ENCODE measurements at places on chromosomes 6 and 20.

GRCh38 chr6:27545271-27546046 is 72.6 kb upstream of the ZNF184 start:
- no peak for DNase-seq

DNA sequence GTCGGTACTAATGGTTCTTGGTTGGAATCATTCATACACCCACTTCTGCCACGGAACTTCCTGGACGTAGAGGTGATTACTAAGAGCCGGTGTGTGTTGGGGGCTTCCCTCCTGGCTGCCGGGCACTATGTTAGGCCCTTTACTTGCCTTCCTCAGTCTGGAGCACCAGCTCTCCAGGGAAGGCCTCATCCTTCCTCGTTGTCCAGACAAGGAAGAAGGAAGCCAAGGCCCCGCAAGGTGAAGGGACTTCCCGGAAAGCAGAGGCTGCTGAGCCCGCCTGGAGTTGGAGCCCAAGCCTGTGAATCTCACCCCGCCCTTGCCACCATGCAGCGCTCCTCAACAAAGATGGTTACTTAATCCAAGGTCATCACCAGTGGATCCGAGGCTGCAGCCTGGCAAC is 26.2 kb downstream of the AAR2 start:
- DNase-seq: no peak

- DNase-seq: no peak
Measured at GRCh38 chr20:42531508-42531961, 658.2 kb downstream of the PTPRT start.

DNA sequence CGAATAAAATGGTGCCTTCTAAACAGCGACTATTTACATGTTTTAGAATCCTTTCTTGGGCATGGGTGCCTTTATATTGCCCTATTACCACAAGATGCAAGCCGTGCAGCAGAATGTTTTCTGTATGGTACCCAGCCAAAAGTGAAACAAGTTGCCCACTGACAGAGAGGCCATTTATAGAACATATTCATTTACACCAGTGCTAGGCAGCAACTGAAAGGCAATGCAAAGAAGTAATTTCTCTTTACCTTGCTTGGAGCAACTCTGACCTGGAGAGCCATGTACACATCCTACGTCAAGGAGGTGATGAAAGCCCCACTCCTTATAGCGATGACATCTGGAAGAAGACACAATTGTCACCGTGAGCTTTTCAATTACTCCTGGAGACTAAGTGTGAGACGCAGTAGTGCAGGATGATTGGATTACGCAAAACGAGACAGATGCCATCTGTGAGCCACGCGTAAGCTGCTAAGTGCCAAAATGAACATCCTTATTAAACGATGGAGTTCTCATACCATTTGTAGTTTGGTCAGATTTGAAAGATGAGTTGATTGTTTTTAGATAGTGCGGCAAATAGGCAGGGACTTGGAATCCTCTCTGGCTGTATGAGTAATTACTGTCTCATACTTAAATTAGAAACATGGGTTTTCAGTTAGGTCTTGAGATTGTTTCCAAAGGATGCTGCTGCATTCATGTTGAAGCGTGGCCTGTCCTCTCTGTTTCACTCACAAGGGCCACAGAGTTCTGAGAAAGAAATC is at the start of gene TMEM244:
Gene TMEM244 (minus strand): TSS at position 408 of the 758 bp plus-strand sequence. CDS start 127 bp downstream, at position 281.
- DNase-seq: peak; percentile 84

GRCh38 chr6:134508862-134509498 is 191.1 kb upstream of the SGK1 start:
- no peak for DNase-seq

DNA sequence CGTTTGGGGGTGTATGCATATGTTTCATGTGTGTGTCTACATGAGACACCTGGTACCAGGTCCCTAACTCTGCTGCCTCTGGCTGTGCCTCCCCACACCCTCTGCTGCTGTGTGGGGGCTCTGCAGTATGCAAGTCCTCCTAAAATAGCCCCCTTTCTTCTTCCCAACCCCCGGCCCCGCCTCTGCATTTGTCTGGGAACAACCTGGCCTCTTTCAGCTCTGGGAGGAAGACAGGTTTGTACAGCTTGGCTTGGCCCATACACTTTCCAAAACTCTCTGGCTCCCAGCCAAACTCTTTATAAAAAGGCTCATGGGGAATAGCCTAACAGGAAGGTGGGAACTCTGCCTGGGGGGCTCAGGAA is 27.1 kb upstream of the EMILIN3 start:
- DNase-seq: no peak

GRCh38 chr6:161318456-161318855 is 44.6 kb upstream of the AGPAT4 start:
- DNase-seq: no peak

- no peak for DNase-seq
Measured at GRCh38 chr6:141610741-141611140, 522.0 kb upstream of the GJE1 start.

GRCh38 chr20:33025318-33025876 is 6.1 kb upstream of the BPIFB6 start:
- DNase-seq: no peak

- no peak for DNase-seq
Measured at GRCh38 chr6:14642842-14643241, 525.3 kb downstream of the CD83 start.

DNA sequence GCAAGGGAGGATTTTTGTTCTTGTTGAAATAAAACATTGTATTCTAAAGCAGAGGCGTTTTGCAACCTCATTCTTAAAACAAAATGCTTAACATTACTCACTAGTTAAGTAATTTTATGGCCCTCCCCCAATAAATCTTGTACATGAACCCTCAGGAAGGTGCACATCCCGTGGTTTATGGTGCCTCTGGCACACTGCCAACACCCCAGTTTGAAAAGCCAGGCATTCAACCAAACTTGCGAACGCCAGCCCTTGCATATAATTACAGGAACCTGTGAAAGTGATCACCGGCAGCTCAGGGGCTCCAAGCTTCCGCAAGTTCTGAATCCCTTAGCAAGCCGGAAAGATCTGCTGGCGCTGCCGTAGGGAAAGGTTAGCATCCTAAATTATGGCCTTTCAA is 1109.0 kb upstream of the FLRT3 start:
- DNase-seq: no peak

DNA sequence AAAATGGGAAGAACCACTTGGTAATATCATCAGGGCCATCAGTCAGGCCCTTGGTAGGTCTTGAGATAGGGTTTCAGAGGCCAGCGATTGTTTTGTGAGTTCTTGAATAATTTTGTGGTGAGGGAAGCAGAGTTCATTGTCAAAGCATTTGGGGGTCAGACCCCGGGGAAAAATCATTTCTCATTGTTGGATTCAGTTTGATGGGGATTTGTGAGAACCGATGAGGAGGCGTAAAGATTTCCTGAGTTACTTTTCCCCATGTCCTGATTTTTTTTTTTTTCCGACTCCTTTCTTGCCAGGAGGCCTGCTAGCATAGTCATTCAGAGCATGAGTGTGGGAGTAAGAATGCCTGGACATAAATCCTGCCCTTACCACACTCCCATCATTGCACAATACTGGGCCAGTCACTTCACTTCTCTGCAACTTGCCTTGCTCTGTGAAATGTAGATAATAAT is 60.3 kb downstream of the TSHZ2 start:
- DNase-seq: peak; percentile 65

- no peak for DNase-seq
Measured at GRCh38 chr6:138680085-138680484, 93.5 kb upstream of the CCDC28A start.

DNA sequence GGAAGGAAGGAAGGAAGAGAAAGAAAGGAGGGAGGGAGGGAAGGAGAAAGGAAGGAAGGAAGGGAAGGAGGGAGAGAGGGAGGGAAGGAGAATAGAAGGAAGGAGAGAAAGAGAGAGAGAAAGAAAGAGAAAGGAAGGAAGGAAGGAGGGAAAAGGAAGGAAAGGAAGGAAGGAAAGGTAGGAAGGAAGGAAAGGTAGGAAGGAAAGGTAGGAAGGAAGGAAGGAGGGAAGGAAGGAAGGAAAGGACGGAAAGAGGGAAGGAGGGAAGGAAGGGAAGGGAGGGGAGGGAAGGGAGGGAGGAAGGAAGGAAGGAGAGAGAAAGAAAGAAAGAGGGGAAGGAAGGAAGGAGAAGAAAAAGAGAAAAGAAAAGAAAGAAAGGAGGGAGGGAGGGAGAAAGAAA is 47.0 kb upstream of the TFAP2A start:
- no peak for DNase-seq

DNA sequence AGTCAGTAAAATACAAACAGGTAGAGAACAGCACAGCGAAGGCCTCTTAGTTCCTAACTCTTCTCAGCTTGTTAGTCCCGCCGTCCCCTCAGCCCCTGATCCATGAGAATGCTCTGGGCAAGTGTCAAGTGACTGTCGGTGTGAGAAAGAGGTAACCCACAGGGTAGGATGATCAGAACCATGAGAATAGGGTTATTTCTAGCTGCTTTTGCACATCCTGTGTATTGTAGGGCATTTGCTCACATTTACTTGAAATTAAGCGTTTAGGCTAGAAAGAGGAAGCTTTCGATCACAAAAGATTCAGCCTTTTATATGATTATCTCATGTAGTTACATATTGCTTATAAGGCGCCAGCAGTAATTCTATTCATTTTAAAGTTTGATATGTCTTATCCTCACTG is 103.0 kb upstream of the PDE10A start:
- no peak for DNase-seq

GRCh38 chr20:40933758-40934157 is 94.9 kb upstream of the TOP1 start:
- DNase-seq: no peak

- DNase-seq: no peak
Measured at GRCh38 chr6:99348288-99349170, 945 bp downstream of the FAXC start.

DNA sequence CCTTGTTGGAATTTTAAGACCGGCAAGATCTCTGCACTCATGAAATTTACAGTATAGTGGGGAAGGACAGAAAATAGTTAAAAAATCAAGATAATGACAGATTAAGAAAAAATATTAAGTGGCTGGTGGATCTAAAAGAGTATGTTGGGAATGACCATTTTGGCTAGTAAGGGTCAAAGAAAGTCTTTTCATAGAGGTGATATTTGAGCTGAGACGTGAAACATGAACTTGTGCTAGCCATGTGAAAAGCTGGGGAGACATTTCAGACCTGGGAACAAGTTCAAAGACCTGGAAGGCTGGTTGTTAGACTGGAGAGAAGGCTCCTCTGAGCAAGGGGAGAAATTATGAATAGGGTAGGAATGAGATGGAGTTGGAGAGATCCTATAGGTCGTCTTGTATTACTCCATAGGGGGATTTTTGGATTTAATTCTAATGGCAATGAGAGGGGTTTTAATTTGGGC is 4.7 kb downstream of the BICRAL start:
- DNase-seq: no peak

DNA sequence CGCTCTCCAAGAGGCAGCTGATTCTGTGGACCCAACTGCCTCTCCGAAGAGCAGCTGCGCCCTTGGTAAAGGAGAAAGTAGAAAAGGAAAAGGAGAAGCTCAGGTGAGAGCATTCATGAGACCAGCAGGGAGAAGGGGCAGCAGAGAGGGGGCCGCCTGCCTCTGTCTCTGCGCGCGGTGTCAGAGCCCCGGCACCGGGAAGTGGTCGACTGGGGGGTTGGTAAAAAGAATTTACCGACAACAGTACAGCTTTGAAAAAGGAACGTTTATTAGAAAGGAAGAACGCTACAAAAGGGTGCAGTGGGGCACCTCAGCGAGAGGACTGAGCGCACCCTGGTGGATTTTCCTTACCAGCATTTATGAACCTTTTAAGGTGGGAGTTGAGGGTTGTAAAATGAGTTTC is 61.9 kb downstream of the GPR6 start:
- DNase-seq: no peak

- no peak for DNase-seq
Measured at GRCh38 chr20:36086767-36087166, 67.8 kb upstream of the EPB41L1 start.
